ENCODE measurements at places on chromosomes 4 and X. TPM values are rescaled to one million over a fixed set of nuclear protein-coding genes. Genes with fewer than 3 reads are reported as not detected.

DNA sequence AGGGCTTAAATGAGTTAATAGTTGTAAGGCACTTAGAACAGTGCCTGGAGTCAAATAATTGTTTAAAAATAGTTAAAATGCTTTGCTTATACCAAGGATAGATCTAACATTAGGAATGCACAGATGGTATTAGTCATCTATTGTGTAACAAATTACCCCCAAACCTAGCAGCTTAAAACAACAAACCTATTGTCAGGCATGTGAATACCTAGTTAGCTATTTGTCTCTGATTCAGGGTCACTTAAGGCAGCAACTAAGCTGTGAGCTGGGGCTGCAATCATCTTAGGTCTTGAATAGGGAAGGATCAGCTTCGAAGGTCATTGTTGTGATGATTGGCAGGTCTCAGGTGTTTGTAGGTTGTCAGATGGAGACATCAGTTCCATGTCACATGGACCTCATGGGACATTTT, 42.4 kb upstream of the AGA start:
- peak; percentile 98 for DNase-seq

The TRAM1L1 gene
- polyA plus RNA-seq: 3.3 TPM

- no peak for DNase-seq
These were observed 17.8 kb downstream of the ARHGEF6 start for GRCh38 chrX:136762820-136763452.

DNA sequence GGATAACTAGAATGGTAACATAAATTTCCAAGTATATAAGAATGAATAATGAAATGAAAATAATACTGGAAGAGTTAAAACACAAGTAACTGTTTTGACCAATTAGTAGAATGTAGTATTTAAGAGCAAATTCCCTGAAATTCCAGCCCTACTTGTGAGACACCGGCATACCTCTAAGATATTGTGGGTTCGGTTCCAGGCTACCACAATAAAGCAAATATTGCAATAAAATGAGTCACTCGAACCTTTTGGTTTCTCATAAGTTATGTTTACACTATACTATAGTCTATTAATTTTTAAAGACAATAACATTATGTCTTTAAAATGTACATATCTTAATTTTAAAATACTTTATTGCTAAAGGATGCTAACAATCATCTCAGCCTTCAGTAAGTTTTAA, 15.2 kb upstream of the IQCM start:
- peak; percentile 12 for DNase-seq

The ARHGAP36 gene
- polyA plus RNA-seq: not detected

The ADAM29 gene
- not detected for polyA plus RNA-seq

- no peak for DNase-seq
These were observed 38.3 kb downstream of the ARHGEF9 start for GRCh38 chrX:63746715-63747114.

GRCh38 chrX:27680726-27681125, 90.6 kb downstream of the DCAF8L2 start:
- DNase-seq: peak; percentile 9

GRCh38 chr4:168408620-168409019, 71.7 kb downstream of the DDX60L start:
- peak; percentile 98 for DNase-seq

The SATL1 gene
- not detected for polyA plus RNA-seq

- no peak for DNase-seq
These were observed 7.1 kb downstream of the ARHGEF6 start for GRCh38 chrX:136773648-136774047.

The SPANXA2 gene
- polyA plus RNA-seq: not detected

DNA sequence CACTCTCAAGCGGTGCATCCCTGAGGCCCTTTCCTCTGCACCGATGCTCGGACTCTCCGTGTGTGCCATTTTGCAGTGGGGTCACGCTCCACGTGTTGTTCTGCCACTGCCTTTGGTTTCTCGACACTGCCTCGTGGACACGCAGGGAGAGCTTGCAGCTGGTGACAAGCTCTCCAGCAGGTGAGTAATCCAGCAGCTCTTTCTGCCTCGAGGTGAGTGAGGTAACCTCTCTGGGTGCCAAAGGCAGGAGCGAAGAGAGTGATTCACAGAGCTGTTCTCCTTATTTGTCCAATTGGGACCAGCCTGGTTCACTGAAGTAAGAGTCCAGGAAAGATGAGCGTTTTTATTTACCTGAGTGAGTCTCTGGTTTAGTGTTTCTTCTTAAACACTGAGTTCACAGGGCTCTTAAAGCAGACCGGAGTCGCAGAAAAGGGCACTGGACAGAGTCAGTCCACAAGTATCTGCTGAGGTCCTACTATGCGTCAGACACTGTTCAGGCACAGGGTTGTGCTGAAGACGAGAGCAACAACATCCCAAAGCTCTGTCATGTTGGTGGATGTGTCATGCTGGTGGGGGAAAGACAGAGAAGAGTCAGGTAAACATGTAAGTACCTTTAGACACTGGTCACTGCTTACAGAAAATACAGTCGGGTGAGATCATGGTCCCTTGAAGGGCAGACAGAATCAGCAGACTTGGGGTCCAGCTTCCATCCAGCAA, 61.8 kb downstream of the FHDC1 start:
- DNase-seq: no peak

GRCh38 chr4:78799551-78800495, 23.7 kb downstream of the BMP2K start:
- no peak for DNase-seq

The PCDH10 gene
- polyA plus RNA-seq: 2.0 TPM

The CLDN2 gene
- polyA plus RNA-seq: 0.02 TPM

DNA sequence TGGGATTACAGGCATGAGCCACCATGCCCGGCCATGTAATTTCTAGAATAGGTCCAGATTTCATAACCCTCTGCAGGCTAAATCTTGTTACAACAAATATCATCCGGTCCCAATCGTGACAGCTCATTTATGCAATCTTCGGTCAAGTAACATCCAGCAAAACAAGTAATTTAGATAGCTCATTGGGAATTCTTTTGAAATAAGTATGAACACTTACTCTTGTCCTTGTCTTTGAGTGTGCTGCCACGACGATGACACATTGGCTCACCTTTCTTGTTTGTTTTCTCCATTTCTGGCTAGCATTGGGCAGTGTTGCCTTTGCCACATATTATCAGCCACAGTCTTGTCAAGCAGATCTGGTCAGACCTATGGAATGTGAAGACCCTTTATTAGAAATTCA, 92.0 kb downstream of the PHEX start:
- no peak for DNase-seq

DNA sequence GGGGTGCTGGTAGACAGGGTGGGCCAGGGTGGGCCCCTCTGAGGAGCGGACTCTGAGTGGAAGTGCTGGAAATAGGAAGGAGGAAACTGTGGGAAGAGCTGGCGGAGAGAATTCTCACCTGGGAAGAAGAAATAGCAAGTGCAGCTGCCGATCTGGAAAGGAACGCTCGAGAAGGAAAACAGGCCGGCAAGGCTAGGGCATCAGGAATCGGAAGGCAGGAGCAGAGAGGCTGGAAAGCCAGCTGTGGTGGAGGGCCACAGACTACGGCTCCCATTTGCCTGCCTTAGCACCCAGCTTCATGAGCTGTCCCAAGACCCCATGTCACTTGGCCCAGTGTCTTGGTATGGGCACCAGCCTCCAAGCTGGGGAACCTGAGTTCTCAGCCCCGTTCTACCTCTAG, 37.3 kb downstream of the DCTD start:
- DNase-seq: no peak

The RBMXL3 gene
- not detected for polyA plus RNA-seq

GRCh38 chr4:106551724-106552123, 183.1 kb upstream of the GIMD1 start:
- no peak for DNase-seq

GRCh38 chrX:100939333-100939732, 10.6 kb upstream of the XKRX start:
- DNase-seq: no peak

DNA sequence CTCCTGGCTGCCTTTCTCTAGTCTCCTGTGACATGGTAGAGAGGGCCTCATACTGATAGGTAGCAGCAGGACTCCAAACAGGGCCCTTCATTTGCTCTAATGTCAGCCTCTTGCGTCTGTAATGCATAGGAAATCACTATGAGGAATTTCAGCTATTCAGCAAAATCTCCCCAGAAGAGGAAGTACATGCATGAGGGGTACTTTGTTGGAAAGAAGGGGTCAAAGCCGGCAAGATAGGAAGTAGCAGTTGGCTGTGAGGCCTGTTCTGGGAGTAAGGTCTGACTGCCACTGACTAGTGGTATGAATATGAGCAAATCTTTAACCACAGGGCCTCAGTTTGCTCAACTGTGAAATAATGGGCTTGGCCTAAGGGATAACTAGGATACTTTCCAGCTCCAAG, 283.2 kb downstream of the ARHGAP10 start:
- peak; percentile 39 for DNase-seq

DNA sequence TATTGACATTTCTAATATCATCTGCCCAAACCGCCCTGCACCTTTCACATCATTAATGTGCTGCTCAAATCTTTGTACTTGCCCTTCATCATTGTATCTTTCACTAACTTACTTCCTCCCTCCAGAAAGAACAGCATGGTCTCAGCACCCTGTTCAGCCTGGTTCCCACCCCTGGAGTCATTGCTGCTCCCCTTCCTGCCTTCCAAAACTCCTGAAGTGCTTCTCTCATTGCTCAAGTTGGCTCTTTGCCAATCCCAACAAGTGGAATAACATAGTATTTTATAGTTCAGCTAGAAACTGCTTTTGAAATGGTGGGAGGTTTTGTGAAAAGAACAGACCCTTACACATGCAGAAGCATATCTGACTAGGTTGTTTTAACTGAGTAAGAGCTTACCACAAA, 14.0 kb upstream of the TTC29 start:
- peak; percentile 8 for DNase-seq

GRCh38 chr4:5373327-5373726, 322.0 kb downstream of the STK32B start:
- DNase-seq: no peak

- no peak for DNase-seq
These were observed 53.4 kb downstream of the AFAP1 start for GRCh38 chr4:7886007-7886973.

- no peak for DNase-seq
These were observed 12.3 kb downstream of the RNF175 start for GRCh38 chr4:153747406-153747955.

DNA sequence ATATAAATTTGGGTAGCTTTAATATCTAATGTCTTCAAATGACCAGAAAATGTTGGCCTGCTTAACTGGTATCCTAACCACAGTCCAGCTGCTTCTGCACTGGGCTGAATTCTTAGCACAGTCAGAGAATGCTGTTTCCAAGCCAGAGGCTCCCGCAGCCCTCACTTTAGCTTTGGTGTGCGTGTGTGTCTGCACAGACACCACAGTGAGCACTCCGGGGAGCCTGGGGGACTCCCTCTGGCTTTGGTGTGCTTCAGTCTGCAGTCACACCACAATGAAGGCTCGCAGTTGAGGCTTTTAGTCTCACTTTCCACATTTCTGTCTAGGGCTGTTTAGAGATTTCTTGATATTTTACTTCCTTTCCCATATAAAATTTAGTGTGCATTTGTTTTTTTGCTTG, 53.6 kb downstream of the APOO start:
- DNase-seq: no peak

- DNase-seq: no peak
These were observed 26.0 kb downstream of the RNF212 start for GRCh38 chr4:1087371-1087770.

The MTCP1 gene
- 10.6 TPM for polyA plus RNA-seq

The GC gene
- polyA plus RNA-seq: not detected

GRCh38 chr4:173237762-173238161, 69.2 kb downstream of the GALNT7 start:
- no peak for DNase-seq

The CNOT6L gene
- 11.4 TPM for polyA plus RNA-seq

The PIGA gene
- polyA plus RNA-seq: 6.9 TPM

The LAS1L gene
- 23.7 TPM for polyA plus RNA-seq

The RTL3 gene
- 0.38 TPM for polyA plus RNA-seq

The XPNPEP2 gene
- 0.61 TPM for polyA plus RNA-seq

The USP53 gene
- 56.9 TPM for polyA plus RNA-seq

DNA sequence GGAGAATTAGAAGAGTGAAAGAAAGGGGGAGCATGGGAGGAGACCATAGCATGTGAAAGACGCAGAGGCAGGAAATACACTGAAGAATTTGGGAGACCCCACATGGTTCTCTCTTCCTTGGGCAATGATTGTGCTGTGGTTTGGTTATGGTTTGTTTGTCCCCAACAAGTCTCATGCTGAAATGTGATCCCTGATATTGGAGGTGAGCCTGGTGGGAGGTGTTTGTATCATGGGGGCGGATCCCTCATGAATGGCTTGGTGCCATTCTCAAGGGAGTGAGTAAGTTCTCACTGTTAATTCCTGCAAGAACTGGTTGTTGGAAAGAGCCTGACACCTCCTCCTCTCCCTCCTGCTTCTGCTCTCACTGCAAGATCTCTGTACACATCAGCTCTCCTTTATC, 78.6 kb upstream of the RAI2 start:
- DNase-seq: no peak

GRCh38 chr4:24589448-24589847, 5.1 kb upstream of the DHX15 start:
- DNase-seq: no peak

DNA sequence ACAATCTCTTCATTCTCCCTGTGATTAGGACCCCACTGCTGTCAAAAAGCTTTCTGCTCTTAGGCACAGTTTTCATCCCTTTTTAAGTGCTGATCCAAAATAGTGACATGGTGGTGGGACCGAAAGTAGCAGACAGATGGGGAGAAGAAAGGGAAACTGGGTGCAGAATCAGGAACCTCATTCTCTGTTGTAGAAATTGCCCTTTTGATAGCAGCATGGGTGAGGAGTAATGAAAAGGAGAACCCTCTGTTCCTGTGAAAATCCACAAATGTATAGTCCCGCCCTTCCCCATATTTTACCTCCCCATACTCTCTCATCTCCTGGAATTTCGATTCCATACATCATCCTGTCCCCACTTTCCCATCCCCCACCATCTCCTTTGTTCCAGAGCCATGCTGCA, 126.5 kb downstream of the STIM2 start:
- DNase-seq: no peak

DNA sequence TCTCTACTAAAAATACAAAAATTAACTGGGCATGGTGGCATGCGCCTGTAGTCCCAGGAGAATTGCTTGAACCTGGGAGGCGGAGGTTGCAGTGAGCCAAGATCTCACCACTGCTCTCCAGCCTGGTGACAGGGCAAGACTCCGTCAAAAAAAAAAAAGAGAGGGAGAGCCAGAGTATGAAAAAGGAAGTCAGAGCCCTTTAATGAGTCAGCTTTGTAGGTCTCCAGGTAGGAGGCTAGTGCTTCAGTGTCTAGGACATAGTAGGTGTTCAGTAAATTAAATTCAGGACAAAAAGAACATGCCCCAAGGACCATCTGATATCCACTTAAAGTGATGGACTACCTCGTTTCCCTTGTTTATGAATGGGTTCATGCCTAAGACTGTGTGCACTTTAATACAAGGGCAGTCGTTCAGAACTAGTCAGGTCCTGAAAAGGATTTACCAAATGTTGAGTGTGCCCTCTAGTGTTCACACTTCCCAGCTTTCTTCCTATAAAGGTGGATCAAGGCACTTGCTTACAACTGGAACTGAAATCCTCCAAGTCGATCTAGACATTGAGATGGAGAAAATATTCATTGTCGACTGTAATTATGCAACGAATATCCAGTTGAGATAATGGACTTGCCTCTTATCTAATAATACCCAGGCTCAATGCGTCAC, 29.0 kb downstream of the F9 start:
- peak; percentile 62 for DNase-seq
